ENCODE measurements at places on chromosomes 12 and 14.

DNA sequence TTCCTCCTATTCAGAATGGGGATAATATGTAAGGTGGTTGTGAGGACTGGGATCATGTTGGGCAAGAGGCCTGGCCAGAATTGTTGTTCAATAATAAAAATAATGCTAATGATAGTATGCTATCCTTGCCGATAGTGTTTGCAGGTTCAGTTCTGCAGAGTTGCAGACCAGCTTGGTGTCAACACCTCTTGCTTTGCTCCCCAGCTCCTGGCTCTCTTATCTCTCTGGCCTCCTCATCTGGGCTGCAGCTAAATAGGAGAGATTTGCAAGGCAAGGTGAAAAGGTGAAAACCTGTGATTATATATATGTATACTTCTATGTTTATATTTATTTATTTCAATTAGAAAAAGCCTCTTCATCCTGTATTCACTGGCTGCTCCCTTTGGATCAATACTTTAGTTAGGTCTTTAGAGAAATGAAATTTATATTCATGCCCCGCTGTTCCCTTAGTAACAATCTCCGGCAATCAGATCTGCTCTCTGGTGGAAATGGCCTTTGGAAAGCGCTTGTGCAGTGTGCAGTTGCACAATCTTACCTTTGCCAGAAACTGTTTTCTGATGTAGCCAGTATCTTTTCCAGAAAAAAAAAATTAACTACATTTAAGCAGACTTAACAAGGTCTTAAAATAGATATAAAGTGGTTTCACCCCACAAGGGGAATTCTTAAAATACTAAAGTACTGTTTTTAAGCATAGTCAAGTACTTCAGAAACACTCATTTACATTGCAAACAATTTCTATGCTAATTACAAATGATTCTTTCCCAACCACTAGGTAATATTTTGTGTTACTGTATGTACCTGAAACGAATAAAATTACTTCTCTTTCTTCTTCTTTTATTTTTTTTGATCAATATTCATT lies 19.1 kb upstream of the ACVR1B start:
- DNase-seq: no peak

- DNase-seq: no peak
These were observed 21.1 kb downstream of the PRKCH start for GRCh38 chr14:61342486-61342885.

DNA sequence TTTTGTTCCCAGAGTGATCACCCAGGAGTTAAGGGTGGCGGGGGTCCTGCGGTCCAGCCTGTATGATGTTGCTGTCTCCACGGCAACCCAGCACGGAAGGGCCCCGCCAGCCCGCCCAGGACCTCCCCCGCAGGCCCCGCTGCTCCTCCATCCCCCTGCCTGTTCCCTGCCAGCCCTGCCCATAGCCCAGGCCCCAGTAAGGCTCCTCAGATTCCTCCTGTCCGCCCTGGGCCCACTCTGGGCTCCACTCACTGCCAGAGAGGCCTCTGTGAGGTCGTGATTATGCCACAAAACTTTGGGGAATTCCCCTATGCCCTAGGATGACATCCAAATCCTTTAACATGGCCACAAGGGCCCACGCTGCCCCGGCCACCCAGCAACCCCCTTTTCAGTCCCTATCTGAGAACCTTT lies 20.8 kb downstream of the HSP90AA1 start:
- no peak for DNase-seq

- DNase-seq: no peak
These were observed 319.5 kb upstream of the SFSWAP start for GRCh38 chr12:131391399-131391798.

GRCh38 chr14:99344051-99344758 lies 72.2 kb upstream of the BCL11B start:
- no peak for DNase-seq

DNA sequence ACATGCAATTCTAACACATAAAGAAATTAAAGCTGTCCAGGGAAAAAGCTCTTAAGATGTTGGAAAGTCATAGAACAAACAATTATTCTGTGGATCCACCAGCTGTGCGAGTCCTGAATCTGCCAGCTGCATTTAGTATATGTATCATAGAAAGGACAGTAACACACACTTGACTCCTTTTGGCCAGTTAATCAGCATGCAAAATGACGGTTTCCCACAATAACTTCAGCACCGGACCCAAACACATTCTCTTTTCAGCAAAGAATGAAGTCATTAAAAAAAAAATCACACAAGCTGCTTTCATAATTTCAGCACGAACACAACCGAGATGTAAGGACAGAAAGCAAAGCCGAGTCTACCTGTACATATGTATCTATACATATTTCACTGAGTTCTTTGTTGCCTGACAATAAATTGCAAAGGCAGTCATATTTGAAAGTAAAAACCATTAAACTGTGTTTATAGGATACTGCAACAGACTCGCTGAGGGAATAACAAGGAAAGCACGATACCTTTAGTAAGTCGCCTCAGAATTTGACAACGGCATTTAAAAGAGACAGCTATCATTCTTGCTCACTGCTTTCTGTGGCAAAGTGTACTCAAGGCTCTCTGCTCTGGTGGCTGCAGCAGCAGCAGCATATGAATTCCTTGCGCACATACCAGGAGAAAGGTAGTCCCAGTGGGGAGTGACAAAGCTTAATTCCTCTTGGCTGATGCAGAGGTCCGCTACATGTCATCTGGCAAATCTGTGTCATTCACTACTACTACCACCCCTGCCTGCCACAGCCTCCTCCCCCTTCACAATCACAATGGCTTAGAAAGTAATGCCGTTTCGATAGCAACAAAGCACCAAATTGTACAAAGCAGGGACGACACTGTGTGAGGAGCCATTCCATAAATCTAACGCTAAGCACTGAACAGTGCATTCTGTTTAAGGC lies at the start of gene GRIP1:
TSS of gene GRIP1 (minus strand) at position 739 of the 938 bp plus-strand sequence. CDS start at position 567, 172 bp downstream.
- no peak for DNase-seq

DNA sequence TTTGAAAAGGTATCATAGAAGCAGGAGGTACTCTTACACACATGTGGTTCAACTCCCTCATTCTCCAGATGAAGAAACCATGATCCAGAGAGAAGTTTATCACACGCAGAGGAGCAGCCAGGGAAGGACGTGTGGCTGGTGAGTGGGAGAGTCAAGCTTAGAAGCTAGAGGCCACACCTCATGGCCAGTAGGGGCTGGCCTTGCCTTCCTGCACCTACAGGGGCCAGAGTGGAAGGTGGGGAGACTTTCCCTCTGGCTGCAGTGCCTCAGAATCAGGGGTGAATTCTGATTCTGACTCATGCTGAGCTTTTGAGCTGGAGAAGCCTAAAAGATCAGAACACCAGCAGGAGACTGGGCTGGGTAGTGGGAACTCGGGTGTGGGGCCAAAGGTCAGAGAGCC lies 1067.9 kb downstream of the BCL11B start:
- no peak for DNase-seq

GRCh38 chr14:77043177-77043983 lies 14.9 kb upstream of the IRF2BPL start:
- no peak for DNase-seq

- DNase-seq: no peak
These were observed 37.4 kb downstream of the PHLDA1 start for GRCh38 chr12:75994069-75994740.

DNA sequence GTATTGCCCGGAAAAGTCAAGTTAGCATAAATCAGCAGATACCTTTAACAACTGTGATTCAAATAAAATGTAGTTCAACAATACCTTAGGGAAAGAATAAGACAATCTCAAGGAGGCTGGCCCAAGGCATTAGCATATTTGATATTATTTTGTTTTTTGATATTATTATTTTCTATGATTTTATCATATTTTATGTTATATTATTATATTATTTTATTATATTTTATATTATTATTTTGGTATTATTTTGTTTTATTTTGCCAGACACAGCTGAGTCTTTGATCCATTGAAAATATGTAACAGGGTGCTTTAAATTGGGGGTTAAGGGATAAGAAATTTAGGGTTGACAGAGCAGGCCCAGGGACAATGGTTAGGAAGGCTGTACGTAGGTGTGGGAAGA lies 607.9 kb upstream of the USP15 start:
- no peak for DNase-seq
